ENCODE measurements at places on chromosomes 3 and 15.

DNA sequence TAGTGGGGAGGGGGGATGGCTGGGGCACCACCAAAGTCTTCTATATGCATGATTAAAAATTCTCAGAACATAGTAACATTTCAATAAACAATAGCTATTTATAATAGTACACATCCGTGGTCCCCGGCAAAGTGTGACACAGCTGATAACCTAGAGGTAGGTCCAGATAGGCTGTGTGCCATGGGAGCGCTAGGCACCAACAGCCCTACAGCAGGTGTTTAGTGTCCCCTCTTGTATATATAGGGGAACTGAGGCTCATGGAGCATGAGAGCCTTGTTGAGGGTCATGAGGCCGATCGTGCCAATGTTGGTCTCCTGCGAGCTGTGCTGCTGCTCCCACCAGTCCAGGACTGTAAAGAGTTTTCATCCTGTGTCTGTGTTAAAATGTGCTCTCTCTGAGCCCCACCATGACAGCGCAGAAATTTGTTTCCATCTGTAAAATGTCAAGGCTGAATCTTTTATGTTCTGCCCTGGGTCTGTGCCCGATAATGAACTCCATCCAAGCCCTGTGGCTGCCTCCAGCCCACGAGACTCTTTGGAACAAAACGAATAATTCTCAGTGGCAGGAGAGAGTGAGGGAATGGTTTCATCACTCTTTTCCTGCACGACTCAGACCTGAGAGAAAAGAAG is 14.5 kb downstream of the TMEM158 start:
- no peak for DNase-seq

DNA sequence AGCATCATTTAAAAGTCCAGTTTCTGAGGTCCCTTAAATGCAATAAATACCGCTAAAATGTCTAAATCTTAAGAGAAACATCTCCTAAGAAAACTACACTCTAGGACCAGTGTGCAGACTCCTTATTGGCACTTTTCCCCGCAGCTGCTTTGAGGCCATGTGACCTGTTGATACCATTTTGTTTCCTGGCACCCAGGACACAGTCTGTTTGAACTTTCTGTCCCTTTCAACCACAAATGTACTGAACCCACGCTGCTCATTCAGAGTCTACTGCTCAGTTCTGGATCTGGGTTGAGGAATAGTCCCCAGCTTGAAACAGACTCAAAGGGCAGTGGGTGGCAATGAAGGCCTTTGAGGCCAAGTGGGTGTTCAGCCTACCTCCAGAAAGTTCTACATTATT is 17.1 kb downstream of the LDHAL6B start:
- DNase-seq = no peak

- no peak for DNase-seq
Observed at GRCh38 chr3:127485396-127486170, 105.0 kb downstream of the TPRA1 start.

- DNase-seq = no peak
Observed at GRCh38 chr3:20060974-20061685, 20.9 kb downstream of the KAT2B start.

GRCh38 chr3:180062771-180063170 is 26.0 kb upstream of the PEX5L start:
- DNase-seq = no peak

DNA sequence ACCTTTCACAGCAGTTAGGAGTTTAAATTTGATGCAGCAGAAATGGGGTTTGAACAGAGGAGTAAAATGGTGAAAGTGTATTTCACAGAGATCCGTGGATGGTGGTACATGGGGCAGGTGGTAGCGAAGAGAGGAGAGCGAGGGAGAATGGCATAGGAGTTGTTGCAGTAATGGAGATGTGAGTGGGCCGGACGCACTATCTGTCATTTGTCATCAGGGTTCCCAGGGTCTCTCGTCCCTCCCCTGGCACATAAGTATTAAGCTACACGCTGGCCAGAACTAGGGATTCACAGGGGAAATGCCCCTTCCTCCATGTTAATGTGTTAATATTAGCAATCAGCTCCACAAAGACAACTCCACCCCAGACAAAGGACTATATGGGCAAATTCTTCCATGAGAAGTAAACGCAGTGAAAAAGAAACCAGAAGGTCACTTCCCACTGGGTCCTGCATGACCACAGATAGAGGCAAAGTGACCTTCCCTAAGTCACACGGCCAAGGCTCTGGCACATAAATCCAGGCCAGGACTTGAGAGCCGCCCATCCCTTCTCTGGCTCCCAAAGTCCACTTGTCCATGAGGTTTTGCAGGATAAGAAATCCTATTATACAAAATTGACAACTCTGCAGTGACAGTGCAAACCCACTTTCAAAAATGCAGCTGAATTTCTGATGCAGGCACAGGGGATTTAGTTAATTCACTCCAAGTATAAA is 42.5 kb downstream of the ANXA2 start:
- DNase-seq = no peak

DNA sequence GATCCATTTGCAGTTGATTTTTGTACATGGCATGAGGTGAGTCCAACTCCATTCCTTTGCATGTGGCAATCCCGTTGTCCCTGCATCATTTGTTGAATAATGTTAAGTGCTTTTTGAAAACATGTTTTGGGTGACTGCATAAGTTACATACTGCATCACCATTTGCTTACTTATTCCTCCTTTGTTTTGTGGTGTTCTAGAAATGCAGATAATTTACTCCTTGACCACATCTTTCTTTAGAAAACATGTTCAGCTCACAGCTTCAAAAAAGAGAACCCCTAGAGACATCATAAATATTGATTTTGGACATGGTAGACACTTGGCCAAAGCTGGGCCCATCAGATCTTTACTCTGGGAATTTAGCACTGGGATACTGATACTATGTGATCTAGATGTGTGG is 135.3 kb upstream of the DAZL start:
- no peak for DNase-seq

DNA sequence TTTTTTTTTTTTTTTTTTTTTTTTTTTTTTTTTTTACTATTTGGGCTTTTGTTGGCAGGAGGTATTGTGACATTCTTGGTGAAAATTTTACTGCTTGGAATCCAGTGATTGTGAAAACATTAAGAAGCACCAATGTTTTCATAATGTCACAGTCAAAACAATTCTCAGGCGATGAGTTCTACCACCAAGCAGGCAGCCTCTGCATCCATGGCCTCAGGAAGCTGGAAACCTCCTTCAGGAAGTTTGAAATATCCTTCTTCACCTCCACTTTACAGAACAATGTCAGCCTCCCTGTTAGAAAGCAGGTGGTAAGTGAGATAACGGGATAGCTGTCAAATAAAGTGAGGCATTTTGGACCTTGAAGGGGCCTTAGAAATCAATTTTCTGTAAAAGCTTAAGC is 98.3 kb downstream of the MEX3B start:
- no peak for DNase-seq

DNA sequence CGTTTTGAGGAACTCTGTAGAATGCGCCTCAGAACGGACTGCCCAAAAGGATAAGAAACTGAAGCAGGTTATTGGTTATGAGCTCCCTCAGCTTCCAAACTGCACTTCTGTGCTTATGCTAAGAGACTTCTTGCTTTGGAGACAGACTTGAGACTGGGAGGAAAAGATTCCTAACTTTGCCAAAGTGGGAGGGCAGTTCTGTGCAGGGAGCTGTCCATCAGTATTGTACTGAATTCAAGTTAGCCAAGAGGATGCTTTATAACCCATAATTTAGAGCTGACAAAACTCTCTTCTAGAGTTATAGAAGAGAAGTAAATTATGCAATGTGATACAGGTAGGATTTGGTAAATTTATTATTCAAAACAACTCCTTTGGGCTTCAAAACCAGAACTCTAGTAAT is 519.8 kb upstream of the GBE1 start:
- no peak for DNase-seq

DNA sequence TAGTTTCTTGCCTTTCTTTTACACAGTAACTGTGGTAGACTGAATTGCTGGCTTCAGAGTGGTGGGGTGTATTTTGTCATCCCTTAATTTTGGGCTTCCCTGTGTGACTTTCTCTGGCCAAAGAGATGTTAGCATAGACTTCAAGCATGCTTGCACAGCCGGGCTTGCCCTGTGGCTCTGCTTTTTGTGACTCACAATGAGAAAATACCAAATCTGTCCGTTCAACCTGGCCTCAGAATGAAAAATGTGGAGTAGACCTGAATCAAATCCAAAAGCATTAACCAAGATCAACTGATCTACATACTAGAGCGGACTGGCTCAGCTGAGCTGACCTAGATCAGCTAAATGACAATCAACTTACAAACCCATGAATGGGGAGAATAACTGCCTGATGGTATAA is 51.4 kb downstream of the PLAAT1 start:
- DNase-seq = no peak

- DNase-seq = no peak
Observed at GRCh38 chr3:114756506-114757279, 390.4 kb downstream of the ZBTB20 start.

DNA sequence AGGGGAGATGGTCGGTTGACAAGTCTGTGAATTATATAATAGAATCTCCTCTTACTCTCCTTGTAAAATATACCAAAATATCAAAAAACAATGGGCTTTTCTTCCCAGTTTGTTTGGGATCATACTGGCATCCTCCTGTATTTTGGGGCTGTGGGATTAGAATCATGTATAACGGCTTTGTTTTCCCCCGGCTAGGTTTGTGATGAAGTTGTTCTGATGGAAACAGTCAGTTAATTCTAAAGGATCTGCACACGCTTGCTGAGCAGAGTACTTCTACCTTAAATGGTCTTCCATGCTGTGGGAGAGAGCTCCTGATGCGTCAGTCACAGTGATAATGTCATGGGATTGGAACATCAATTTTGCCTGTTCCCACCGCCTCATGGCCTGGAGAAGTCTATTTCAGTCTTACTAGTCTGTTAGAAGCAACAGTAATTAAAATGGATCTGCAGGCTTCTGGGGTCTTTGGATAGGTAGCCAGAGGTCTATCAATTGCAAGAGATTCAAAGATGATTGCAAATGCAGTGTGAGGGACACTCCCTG is 81.3 kb downstream of the ITPR1 start:
- no peak for DNase-seq

DNA sequence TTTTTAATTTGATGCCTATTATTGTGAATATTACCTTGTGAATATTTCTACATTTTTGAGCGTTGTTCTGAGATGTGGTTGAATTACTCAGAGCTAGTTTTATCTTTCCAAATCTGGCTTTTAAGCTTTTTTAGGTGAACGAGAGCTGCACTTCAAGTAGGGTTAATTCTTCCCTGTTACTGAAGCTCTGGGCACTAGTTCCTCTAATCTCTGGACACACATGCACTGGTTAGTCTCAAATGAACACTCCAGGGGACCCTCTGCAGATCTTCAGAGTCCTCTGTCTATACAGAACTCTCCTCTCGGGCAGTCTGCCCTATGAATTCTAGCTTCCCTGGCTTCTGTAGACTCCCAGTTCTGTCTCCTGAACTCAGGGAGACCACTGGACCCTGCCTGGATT is 237.5 kb upstream of the TBC1D5 start:
- no peak for DNase-seq

GRCh38 chr3:42562047-42562907 is 19.5 kb downstream of the SEC22C start:
- no peak for DNase-seq

DNA sequence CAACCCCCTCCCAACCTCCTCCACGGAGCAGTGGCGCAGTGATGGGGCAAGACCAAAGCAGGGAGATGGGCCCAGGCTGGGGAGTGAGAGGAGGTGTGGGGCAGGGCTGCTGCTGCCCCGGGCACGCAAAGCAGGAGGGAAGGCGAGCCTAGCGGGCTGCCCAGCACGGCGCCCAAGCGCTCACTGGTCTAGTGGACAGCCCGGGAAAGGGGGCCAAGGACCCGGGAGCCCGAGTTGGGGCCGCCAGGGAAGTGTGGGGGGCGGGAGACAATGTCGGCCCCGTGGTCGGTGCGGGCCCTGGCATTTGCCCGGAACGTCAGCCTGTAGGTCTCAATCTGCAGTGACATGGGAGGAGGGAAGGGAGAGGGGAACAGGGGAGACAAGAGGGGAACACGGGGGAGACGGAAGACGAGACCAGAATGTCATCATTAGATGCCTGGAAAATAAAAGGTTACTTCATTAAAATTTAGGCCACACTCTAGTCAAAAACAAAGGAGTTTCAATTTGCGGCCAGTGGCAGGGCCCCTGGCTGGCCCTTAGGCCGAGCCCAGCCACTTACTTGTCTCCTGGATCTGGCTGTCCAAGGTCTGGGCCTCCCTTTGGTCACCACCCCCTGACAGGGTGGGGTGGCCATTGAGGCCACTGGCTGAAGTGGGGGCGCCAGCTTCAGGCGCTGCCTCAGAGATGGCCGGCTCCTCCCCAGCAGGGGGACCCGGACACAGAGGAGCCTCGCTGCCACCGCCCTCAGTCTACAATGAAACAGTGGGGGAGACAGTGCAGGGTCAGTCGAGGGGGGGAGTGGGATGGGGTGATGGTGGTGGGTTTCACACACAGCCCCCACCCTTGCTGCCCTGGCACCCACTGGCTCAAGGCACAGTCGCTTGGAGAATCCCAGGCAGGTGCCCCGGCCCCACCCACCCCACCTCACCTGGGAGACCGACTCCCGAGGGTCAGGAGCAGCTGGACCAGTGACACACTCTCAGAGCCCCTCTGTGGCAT is 50.0 kb downstream of the DHX30 start:
- no peak for DNase-seq

GRCh38 chr3:55894605-55895004 is 407.5 kb upstream of the WNT5A start:
- no peak for DNase-seq

GRCh38 chr15:42704492-42704926 is 32.4 kb downstream of the CDAN1 start:
- DNase-seq = peak; percentile 53

DNA sequence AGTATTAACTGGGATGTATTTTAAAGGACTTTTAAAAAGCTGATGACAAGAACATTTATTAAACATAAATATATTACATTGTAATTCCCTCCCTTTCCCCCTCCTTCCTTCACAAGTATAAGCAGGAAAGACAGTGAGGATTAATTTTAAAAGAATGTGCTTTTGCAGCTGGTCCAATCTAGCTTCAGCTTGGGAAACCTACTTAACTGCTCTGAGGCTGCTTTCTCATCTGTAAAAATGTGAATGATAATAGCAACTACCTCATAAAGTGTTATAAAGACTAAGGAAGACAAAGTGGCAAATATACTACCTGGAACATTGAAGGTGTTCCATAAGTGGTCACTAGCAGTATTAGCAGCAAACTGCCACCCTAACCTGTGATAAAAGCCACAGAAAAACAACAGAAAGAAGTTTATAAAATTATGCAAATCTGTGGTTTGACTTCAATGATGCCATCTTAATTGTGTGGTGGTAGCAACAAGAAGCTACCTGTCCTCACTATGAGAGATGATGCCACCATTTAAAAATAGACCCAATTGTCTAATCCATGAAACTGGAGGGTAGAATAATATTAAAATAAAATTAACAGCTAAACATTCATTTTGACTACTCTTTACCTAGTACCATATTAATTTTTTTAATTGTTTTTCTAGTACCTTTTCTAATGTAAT is 20.0 kb downstream of the DHX36 start:
- no peak for DNase-seq

DNA sequence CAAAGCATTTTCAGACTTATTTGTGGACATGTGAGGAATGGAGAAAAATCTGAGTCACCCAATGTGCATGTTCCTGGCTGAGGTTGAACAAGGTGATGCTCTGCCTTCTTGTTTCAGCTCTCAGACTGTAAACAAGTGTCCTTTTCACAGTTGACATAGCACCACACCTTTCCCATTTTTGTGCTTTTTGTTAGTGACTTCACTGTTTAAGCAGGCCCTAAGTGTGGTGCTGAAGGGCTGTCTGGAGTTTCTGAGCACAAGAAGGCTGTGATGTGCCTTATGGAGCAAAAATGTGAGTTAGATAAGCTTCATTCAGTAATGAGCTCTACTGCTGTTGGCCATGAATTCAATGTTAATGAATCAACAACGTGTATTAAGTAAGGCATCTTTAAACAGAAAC is 20.4 kb downstream of the ABI3BP start:
- no peak for DNase-seq
